Activated CD4-positive, alpha-beta memory T cell treated with anti-CD3 and anti-CD28 coated beads for 36 hours (primary cell): ENCODE measurements at places on chromosomes 16 and 17. TPM values are rescaled to one million over a fixed set of nuclear protein-coding genes. Genes with fewer than 3 reads are reported as not detected.
A peak's percentile ranks its signal among the peaks of the same experiment; 100 is the strongest.

GRCh38 chr16:54493061-54493460, 206.5 kb upstream of the IRX3 start:
- H3K4me3 ChIP-seq, result no peak overlapping the region
- H3K27me3 ChIP-seq, result peaks cover 2% of the 10 kb centered on the region
- no peaks in the 10 kb centered on the region for H3K4me1 ChIP-seq
- no peaks in the 10 kb centered on the region for H3K36me3 ChIP-seq
- no peak overlapping the region for H3K27ac ChIP-seq

GRCh38 chr16:3135126-3135715, 392 bp downstream of the ZNF213 start:
- H3K4me1 ChIP-seq, result peaks cover 22% of the 10 kb centered on the region
- no peak for DNase-seq
- peak overlapping the region; percentile 96 for H3K4me3 ChIP-seq
- peaks cover 14% of the 10 kb centered on the region for H3K36me3 ChIP-seq

DNA sequence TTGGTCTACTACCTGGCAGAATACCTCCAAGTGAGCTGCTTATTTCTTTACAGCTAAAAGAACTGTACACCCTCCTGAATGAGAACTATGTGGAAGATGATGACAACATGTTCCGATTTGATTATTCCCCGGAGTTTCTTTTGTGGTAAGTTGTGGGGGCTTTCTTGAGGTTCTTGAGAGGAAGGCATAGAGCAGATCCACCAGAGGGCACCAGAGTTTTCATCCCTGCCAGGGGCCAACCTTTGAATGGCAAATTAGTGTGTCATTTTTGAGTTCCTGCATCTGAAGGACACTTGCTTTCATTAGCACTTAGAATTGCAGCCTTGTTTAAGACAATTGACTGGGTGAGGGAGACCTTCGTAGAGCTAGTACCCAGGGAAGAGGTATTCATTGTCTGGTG, 35.0 kb downstream of the NMT1 start:
- DNase-seq, result no peak
- no peak overlapping the region for H3K4me3 ChIP-seq
- peaks cover 55% of the 10 kb centered on the region for H3K36me3 ChIP-seq
- H3K27ac ChIP-seq, result no peak overlapping the region
- H3K4me1 ChIP-seq, result no peaks in the 10 kb centered on the region

DNA sequence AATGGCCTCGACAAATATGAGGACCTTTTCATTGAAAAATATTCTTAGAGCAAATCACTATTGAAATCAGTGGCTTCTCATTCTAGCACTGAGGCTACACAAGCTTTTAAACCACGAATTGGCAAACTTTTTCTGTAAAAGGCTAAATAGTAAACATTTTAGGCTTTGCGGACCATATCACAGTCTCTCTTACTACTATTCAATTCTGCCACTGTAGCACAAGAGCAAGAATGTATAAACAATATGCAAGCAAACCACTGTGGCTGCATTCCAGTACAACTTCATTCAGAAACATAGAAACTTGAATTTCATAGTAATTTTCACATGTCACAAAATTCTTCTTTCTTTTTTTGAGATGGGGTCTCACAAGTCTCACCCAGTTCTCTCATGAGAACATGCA, 49.1 kb downstream of the PHLPP2 start:
- no peaks in the 10 kb centered on the region for H3K27me3 ChIP-seq
- H3K4me3 ChIP-seq, result no peak overlapping the region
- peaks cover 35% of the 10 kb centered on the region for H3K36me3 ChIP-seq
- no peak overlapping the region for H3K27ac ChIP-seq
- no peak for DNase-seq
- peaks cover 12% of the 10 kb centered on the region for H3K4me1 ChIP-seq

Gene CALB2
- total RNA-seq, result not detected

Gene MFSD6L
- total RNA-seq, result not detected

Gene P2RX1
- total RNA-seq, result 0.43 TPM

Gene KCNAB3
- total RNA-seq, result 5.3 TPM
